Gastrocnemius medialis (tissue), 4 donors: ENCODE measurements at places on chromosomes 16 and 17. TPM values are rescaled to one million over a fixed set of nuclear protein-coding genes. Genes with fewer than 3 reads are reported as not detected.
A peak's percentile ranks its signal among the peaks of the same experiment; 100 is the strongest.

GRCh38 chr16:12065866-12066545 lies 89.5 kb downstream of the SNX29 start:
- H3K4me3 ChIP-seq, result no peak overlapping the region
- H3K27ac ChIP-seq, result no peak overlapping the region
- peaks cover 10% of the 10 kb centered on the region for H3K36me3 ChIP-seq
- no peak for DNase-seq

SLC12A3 gene
- not detected for total RNA-seq

DNA sequence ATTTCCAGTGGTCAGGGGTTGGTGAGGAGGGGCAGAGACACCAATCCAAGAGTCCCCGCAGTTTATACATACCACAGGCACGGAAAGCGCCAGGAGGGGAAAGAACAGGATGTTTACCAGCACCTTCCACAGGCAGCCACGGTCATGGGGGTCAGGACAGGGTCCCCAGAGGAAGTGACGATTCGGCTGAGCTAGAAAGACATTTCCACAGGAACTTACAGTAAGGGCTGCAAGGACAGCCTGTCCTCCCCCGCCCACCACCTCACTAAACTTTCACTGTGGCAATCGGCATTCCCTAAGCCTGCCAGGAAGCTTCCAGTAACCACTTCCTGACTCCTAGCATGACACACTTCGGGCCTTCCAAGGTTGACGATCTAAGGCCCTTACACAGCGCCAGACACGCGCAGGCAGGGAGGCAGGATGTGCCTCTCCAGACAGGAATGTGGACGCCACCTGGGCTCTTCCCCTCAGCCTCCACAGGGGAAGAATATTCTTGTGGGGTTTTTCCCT lies 1.2 kb upstream of the MT2A start:
- H3K4me3 ChIP-seq, result peak overlapping the region; percentile 72
- H3K36me3 ChIP-seq, result no peaks in the 10 kb centered on the region
- peak; percentile 92 for DNase-seq
- no peaks in the 10 kb centered on the region for H3K27me3 ChIP-seq
- H3K27ac ChIP-seq, result peak overlapping the region; percentile 97
- peaks cover 80% of the 10 kb centered on the region for H3K4me1 ChIP-seq

EIF3C gene
- 363 TPM for total RNA-seq

GRCh38 chr17:11980813-11981212 lies 16.5 kb downstream of the ZNF18 start:
- no peaks in the 10 kb centered on the region for H3K4me1 ChIP-seq
- no peak overlapping the region for H3K4me3 ChIP-seq
- no peaks in the 10 kb centered on the region for H3K27me3 ChIP-seq
- H3K27ac ChIP-seq, result no peak overlapping the region

GRCh38 chr16:69762814-69763598 lies 874 bp downstream of the WWP2 start:
- H3K4me1 ChIP-seq, result peaks cover 15% of the 10 kb centered on the region
- peak overlapping the region; percentile 97 for H3K4me3 ChIP-seq
- no peaks in the 10 kb centered on the region for H3K36me3 ChIP-seq
- no peaks in the 10 kb centered on the region for H3K27me3 ChIP-seq
- H3K27ac ChIP-seq, result peak overlapping the region; percentile 85

DNA sequence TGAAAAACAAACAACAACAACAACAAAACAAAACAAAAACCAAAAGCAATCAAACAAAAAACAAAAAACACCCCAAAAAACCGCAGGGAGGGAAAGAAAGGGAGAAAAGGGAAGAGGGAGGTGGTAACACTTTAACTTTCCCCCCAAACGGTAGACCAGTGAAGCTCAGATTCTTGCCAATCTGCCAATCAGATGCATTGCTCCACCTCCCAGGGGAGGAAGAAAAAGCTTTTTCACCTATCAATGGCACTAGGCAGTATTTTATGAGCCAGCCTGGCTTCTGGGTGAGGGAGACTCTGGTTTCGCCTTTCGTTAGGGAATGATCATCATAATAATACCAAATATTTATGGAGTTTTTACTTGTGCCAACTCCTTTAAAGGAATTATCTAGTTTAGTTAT lies 94.1 kb downstream of the GPR139 start:
- H3K27me3 ChIP-seq, result no peaks in the 10 kb centered on the region
- no peaks in the 10 kb centered on the region for H3K36me3 ChIP-seq
- no peaks in the 10 kb centered on the region for H3K4me1 ChIP-seq
- H3K4me3 ChIP-seq, result no peak overlapping the region
- H3K27ac ChIP-seq, result no peak overlapping the region
- no peak for DNase-seq

- no peaks in the 10 kb centered on the region for H3K36me3 ChIP-seq
- DNase-seq, result no peak
- no peak overlapping the region for H3K4me3 ChIP-seq
- no peaks in the 10 kb centered on the region for H3K27me3 ChIP-seq
- H3K4me1 ChIP-seq, result peaks cover 7% of the 10 kb centered on the region
- H3K27ac ChIP-seq, result no peak overlapping the region
These were observed 258.6 kb downstream of the SNX29 start for GRCh38 chr16:12235110-12235509.

- no peaks in the 10 kb centered on the region for H3K27me3 ChIP-seq
- DNase-seq, result no peak
- H3K4me1 ChIP-seq, result no peaks in the 10 kb centered on the region
- H3K27ac ChIP-seq, result no peak overlapping the region
- no peak overlapping the region for H3K4me3 ChIP-seq
These were observed 591.7 kb downstream of the MAF start for GRCh38 chr16:79008869-79009179.

GRIN2C gene
- not detected for total RNA-seq

DNA sequence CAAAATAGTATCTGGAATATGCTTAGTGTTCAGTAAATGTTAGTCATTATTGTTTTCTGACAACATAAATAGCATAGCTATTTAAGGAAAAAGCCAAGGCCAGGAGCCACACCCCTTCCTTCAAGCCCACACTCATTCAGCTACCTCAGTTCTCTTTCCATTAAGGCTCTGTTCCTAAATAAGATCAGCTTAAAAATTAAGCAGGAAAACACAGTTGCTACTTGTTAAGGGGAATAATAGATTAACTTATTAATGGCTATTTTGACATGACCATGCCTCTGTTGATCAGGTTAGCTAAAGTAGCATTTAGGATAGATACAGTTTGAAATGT lies 158.1 kb downstream of the CHD9 start:
- DNase-seq, result no peak
- peaks cover 81% of the 10 kb centered on the region for H3K4me1 ChIP-seq
- peak overlapping the region; percentile 44 for H3K27ac ChIP-seq
- no peaks in the 10 kb centered on the region for H3K27me3 ChIP-seq
- no peaks in the 10 kb centered on the region for H3K36me3 ChIP-seq

GRCh38 chr16:75169899-75170405 lies 21.6 kb downstream of the ZFP1 start:
- H3K27me3 ChIP-seq, result no peaks in the 10 kb centered on the region
- no peak overlapping the region for H3K4me3 ChIP-seq
- H3K4me1 ChIP-seq, result no peaks in the 10 kb centered on the region

DNA sequence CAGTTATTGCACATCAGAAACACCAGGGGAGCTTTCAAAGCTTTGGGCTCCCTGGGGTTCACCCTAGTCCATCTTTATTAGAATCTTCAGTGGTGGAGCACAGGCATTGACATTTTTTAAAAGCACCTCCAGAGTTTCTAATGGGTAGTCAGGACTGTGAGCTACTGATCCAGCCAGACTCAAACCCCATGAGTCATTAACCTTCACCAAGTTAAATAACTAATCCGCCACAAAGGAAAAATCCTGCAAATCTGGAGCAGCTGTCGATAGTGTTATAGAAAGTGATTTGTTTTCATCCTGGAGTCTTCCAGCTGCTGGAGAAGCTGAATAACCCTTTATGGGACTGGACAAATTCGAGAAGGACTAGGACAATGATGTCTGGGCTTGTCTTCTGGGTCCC lies 93.2 kb upstream of the PIRT start:
- H3K36me3 ChIP-seq, result no peaks in the 10 kb centered on the region
- H3K27me3 ChIP-seq, result no peaks in the 10 kb centered on the region
- no peak overlapping the region for H3K27ac ChIP-seq
- no peaks in the 10 kb centered on the region for H3K4me1 ChIP-seq

- peaks cover 8% of the 10 kb centered on the region for H3K4me1 ChIP-seq
- H3K36me3 ChIP-seq, result no peaks in the 10 kb centered on the region
- H3K4me3 ChIP-seq, result no peak overlapping the region
- DNase-seq, result no peak
- H3K27ac ChIP-seq, result no peak overlapping the region
- H3K27me3 ChIP-seq, result peaks cover 52% of the 10 kb centered on the region
These were observed 9.6 kb downstream of the IRX5 start for GRCh38 chr16:54940279-54940604.

DNA sequence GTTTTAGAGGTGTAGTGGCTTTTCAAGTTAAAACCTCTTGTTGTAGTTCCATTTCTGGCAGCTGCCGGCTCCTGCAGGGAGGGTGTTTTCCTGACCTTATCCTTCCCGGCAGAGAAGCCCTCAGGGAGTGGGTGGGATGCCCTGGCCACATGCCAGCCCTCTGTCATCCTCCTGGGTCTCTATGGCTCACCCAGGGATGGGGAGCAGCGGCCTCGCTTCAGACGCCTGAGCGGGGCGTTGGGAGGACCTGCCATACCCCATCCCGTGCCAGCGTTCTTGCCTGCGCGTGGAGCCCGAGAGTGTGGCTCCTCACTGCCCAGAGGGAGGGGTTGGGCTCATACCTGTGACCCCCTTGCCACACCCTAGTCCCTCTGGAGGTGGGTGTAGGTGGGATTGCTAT lies 11.9 kb downstream of the KCNJ12 start:
- H3K27ac ChIP-seq, result no peak overlapping the region
- no peaks in the 10 kb centered on the region for H3K36me3 ChIP-seq
- peaks cover 36% of the 10 kb centered on the region for H3K4me1 ChIP-seq
- no peaks in the 10 kb centered on the region for H3K27me3 ChIP-seq

FA2H gene
- not detected for total RNA-seq

GRCh38 chr16:27677263-27677662 lies 127.3 kb downstream of the KATNIP start:
- no peak overlapping the region for H3K4me3 ChIP-seq

NOL3 gene
- 231 TPM for total RNA-seq

SKAP1 gene
- not detected for total RNA-seq

MMP28 gene
- total RNA-seq, result 3.1 TPM
